HFFc6 (cell line): ENCODE measurements at places on chromosomes 2 and 18.

GRCh38 chr2:150327564-150328489 lies 159.6 kb downstream of the RND3 start:
- no peak for DNase-seq

GRCh38 chr2:219567791-219568361 lies 3.5 kb downstream of the OBSL1 start:
- no peak for DNase-seq

GRCh38 chr2:221399183-221399582 lies 172.9 kb downstream of the EPHA4 start:
- DNase-seq = no peak

DNA sequence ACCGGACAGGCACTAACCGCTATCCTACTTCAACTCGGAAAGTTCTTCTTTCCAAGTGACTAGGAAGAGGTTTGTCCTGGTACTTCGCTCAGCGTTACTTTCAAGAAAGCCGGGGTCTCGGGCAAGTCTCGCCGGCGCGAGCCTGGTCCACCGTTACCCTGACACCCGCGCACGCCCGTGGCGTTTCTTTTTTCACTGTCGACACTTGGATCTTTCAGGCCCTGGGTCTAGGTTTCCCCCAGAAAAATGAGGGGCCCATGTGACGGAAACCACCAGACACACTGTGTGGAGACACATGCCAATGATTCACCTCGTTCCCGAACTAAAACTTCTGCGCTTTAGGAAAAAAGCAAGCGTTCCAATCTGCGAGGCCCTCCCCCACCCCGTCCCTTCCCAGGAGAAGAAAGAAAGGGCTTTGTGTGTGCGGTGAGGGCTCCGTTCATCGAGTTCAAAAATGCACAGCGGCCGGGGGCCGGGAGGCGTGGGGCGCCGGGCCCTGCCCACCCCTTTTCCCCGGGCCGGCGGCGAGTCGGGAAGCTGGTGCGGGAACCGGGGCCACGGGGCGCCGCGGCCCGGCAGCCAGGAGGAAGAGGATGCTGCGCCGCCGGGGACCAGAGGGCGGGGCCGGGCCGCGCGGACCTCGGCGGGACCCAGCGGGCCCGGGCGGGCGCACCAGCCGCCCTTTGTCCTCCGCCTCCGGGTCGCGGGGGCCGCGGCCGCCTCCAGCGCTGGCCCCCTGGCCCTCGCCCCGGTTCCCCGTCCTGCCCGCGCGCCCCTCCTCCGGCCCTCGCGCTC lies 2.6 kb downstream of the ZNF521 start:
- peak; percentile 39 for DNase-seq

- no peak for DNase-seq
Measured at GRCh38 chr2:68230241-68231060, 21.9 kb downstream of the PPP3R1 start.

GRCh38 chr2:219171231-219171651 lies 1.4 kb upstream of the SLC23A3 start:
- DNase-seq = peak; percentile 89

GRCh38 chr18:62186499-62186773 lies 420 bp downstream of the PIGN start:
- peak; percentile 34 for DNase-seq

DNA sequence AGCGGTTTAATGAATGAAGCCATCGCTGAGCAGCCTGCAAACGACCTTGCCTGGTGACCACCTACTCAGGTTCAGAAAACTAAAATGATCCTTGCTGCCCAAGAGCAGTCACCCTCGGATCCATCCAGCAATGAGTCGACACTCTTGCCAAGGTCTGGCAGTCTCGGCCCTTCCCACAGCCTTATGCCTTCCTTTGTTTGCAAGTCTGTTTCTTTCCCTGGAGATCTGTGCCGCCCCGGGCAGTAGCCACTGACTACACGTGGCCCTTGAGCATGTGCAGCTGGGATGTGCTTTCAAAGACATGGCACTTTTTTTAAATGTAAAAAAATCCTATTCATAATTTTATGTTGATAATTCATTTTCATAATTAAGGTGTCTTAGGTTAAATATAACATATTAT lies 37.2 kb upstream of the SLC35G4 start:
- DNase-seq = no peak

- DNase-seq = no peak
Measured at GRCh38 chr2:24132543-24132942, 9.3 kb downstream of the FAM228B start.

DNA sequence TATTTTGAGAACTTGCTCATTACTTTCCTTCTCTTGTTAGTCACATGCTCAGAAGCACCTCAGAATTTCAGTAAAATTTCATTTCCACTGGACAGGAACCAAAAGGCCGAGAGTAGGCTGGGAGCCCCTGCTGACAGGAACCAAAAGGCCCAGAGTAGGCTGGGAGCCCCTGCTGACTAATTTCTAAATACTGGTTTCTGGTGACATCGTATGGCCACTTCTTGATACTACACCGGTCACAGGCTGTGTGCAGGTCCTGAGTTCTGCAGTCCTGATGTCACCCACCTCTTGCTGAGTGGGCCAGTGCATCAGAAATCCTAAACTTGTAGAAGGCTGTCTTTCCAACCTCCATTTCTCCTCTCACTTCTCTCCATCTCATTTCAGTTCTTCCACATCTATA lies 17.7 kb upstream of the EN1 start:
- peak; percentile 48 for DNase-seq

DNA sequence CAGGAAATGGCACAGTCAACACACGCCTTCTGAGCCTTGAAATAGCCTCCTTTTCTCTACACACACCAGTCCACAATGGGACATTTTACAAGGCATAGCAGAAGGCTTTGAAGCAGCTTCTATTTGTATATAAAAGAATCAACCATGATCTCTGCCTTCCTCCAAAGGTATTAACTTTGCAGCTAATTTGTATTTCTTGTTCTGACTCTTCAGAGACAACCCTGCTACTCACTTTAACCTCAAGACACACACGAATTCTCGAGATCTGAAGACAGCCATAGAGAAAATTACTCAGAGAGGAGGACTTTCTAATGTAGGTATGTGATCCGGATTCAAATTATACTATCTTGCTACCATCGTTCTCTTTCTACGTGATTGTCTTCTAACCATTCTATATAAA lies 104.6 kb downstream of the VIT start:
- no peak for DNase-seq

GRCh38 chr18:8695932-8696517 lies 9.3 kb upstream of the MTCL1 start:
- DNase-seq = no peak

- DNase-seq = no peak
Measured at GRCh38 chr18:62954366-62954765, 239.0 kb downstream of the PHLPP1 start.

- peak; percentile 31 for DNase-seq
Measured at GRCh38 chr2:236607471-236608187, 38.0 kb downstream of the ACKR3 start.

GRCh38 chr18:50627594-50628532 lies 68.0 kb downstream of the MAPK4 start:
- no peak for DNase-seq

GRCh38 chr2:38233231-38233983 lies 143.7 kb downstream of the ATL2 start:
- DNase-seq = peak; percentile 39

- no peak for DNase-seq
Measured at GRCh38 chr2:55965276-55965675, 41.7 kb upstream of the EFEMP1 start.

GRCh38 chr18:62784966-62785413 lies 69.6 kb downstream of the PHLPP1 start:
- peak; percentile 74 for DNase-seq

DNA sequence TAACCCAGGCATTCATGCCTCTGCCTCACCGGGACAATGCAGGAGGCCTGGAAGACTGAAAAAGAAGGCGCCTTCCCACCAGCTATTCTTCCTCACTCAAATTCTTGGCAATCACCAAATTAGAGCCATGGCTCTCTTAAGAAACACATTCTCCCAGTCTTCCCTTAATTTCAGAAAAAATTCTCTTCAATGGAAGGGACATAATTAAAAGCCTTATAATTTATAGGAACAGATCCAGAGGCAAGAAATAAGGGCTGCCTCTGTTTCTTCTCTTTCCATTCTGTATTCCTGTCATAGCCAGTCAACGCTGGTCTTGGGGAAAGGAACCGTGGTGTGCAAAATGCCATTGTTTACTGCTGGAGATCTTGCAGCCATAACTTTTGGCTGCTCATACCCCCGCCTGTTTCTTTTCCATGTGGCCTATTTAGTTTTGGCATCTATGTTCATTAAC lies 32.8 kb downstream of the DTNA start:
- no peak for DNase-seq

DNA sequence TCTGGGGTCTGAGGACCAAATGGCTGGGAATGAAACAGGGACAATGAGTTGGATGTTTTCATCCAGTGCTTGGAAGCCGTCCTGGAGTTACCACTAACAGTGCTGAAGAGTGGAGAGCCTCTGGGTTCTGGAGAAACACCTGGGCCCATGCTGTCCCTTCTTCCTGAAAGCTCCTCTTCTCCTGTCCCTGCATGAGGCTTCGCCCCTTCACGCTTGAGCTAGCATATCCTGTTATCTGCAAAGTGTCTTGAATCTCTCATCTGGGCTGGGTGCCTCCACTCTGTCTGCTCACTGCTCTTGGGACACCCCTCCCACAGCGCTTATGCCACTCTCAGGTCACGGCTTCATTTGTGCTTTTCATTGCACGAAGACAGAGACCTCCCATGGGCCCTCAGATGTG lies 154.5 kb downstream of the MYCN start:
- no peak for DNase-seq

DNA sequence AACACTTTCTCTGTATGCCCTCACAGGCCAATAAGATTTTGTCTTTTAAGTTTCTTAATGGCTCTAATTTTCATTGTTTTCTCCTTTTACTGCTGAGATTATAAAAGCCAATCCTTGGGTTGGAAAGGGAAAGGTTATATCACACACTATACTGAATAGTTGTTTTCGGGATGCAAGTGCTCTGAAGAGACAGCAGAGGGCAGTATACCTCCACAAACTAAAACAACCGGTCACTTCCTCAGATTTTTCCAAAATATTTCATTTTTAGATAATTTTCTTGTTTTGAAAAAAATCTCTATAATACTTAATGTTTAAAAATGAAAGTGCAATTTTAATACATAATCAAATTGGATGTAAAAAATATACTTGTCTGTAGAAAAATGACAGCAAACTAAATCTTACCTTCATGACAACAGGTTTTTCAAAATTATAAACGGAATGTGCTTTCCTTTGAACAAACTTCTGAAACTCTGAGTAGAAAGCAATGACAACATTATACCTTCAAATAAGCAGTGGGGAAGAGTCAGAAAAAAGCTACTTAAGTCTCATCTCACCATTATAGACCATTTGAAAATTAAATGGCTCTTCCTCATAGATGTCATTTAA lies 82.7 kb downstream of the ORC4 start:
- DNase-seq = peak; percentile 10

GRCh38 chr2:181234487-181234891 lies 222.7 kb upstream of the ITGA4 start:
- no peak for DNase-seq

- DNase-seq = no peak
Measured at GRCh38 chr2:9189901-9190300, 16.7 kb upstream of the ASAP2 start.

GRCh38 chr18:12034241-12035100 lies 53.2 kb downstream of the IMPA2 start:
- DNase-seq = no peak

GRCh38 chr2:172826522-172826921 lies 90.9 kb downstream of the RAPGEF4 start:
- DNase-seq = peak; percentile 7

GRCh38 chr2:31286961-31287550 lies 53.1 kb downstream of the EHD3 start:
- DNase-seq = peak; percentile 42

DNA sequence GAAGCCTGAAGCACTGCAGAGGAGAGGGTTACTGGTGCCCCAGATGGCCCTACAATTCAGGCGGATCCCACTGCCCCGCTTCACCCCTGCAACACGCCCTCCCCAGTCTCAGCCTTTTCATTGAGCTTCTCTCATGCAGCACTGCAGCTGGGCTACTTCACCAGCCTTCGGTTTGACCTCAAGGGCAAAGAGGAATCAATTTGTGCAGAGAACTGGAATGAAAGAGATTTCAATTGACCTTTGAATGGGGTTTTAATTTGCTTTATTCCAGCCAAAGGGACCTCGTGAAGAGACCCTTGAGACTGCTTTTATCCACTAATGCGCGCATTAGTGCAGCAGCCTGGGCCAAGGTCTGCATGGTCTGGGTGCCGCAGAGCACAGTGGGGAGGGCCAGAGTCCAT lies 8.8 kb upstream of the POMC start:
- DNase-seq = no peak
